SK-N-DZ (cell line): ENCODE measurements at places on chromosomes 4 and X.

GRCh38 chr4:88938138-88938537, 118.8 kb downstream of the FAM13A start:
- no peak for DNase-seq

- DNase-seq = no peak
These were observed 89.4 kb downstream of the EFNB1 start for GRCh38 chrX:68918202-68918601.

DNA sequence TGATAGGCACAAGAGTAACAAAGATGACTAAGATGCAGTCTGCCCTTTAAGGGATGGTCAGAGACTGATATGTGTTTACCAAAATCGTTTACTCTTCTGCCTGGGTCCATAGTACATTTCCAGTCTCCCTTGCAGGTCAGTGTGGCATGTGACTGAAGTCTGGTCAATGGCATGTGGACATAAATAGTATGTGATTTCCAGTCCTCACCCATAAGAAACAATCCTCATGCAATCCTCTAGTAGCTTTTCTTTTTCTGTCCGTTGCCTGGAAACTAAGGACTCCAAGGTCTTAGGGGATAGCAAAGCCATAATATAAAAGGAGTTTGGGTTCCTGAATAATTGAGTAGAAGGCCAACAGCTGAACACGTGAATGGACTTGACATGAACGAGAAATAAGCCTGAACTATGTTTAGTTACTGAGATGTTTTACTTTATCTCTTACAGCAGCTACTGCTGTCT, 1.1 kb downstream of the SLC9B2 start:
- peak; percentile 28 for DNase-seq

- DNase-seq = peak; percentile 4
These were observed 81.4 kb downstream of the FBXW7 start for GRCh38 chr4:152454398-152455011.

DNA sequence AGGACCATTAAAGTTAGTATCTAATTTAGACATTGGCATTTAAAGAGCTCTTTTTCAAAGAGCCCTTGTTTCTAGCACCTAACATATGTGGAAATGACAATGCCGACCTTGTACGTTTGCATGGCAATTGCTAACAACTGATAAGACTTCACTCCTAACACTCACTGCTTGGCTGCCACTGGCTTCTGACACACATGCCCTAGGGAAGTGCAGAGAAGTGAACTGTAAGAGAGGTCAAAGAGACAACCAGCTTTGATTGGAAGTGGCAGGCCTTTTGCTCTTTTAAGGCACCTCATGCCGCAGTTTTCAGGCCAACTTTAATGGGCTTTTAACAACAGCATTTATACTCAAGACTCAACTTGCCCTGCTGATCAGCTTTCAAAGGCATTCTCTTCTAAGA, 158.4 kb downstream of the RAB28 start:
- no peak for DNase-seq

DNA sequence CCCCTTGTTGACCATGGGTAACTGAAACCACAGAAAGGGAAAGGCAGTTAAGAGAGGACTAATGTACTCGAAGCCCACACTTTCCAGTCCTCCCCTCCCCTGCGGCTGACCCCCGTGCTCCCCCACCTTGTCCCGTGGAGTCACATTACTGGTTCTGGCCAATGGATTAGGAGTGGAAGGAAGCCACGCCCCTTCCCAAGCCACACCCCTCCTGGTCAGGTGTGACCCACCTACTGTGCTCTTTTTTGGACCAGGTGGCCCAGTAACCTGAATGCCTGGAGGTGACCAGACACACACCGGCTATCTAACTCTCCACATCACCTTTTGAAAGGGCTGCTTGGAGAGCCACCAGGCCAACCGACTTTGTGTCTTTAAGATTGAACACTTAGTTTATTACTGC, 109.3 kb upstream of the MSX1 start:
- DNase-seq = no peak

DNA sequence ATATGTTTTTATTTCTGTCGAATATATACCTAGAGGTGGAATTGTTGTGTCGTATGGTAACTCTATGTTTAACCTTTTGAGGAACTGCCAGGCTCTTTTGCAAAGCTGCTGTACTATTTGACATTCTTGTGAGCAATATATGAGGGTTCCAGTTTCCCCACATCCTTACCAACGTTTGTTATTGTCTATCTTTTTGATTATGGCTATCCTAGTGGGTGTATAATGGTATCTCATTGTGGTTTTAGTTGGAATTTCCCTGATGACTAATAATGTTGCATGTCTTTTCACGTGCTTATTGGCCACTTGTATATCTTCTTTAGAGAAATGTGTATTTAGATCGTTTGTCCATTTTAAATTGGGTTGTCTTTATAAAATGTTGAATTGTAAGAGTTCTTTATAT, 24.5 kb downstream of the REPS2 start:
- DNase-seq = no peak

DNA sequence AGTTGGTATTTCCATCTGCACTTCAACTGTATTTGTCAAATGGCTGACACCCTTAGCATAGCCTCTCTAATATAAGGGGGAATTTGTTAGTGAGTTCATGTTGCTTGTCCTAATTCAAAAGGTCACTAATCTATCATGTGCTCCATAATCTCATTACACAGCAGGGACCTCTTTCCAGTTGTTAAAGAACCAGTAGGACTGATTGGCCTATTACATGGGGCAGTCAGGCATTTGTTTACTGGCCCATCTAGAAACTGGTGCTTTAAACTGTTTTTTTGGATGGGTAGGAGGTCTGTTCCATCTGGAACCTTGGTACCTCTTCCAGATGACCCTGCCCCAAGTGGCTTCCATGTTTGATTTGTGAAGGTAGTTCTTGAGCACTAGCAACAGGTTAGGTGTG, 11.4 kb downstream of the ANK2 start:
- DNase-seq = peak; percentile 15

- no peak for DNase-seq
These were observed 112.7 kb downstream of the FAM53A start for GRCh38 chr4:1571165-1572009.

GRCh38 chr4:18608908-18609533, 587.5 kb upstream of the LCORL start:
- DNase-seq = no peak

GRCh38 chrX:1105671-1106419, 106.6 kb downstream of the CRLF2 start:
- DNase-seq = no peak

- DNase-seq = no peak
These were observed 667.4 kb upstream of the NDST4 start for GRCh38 chr4:115780835-115781234.

- no peak for DNase-seq
These were observed 352.8 kb upstream of the PABPC5 start for GRCh38 chrX:91081873-91082272.

GRCh38 chr4:153804722-153805121, 15.8 kb upstream of the SFRP2 start:
- DNase-seq = no peak

DNA sequence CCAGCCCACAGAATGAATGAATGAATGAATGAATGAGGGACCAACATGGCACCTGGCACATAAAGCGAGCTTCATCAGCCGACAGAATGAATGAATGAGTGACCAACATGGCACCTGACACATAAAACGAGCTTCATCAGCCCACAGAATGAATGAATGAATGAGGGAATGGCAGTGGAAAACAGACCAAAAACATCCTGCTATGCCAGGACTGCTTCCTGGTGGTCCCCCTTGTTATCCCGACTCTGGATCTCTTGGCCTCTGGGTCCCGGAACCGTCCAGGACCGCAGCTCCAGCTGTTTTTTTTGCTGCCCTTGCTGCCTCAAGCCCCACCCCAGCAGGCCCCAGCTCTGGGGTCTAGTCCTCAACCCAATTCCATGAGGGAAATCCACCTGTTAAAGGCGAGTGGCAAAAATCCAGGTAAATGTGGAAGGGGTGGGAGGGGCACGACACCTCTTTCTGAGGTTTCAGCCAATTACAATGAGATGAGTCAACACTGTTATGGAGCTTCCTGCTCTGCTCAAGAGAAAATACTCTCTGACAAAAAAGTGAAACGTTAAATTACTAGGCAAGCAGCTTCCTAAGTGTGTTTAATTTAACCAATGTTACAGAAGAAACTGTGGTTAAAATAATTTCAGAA, 72.0 kb upstream of the MTNR1A start:
- no peak for DNase-seq

DNA sequence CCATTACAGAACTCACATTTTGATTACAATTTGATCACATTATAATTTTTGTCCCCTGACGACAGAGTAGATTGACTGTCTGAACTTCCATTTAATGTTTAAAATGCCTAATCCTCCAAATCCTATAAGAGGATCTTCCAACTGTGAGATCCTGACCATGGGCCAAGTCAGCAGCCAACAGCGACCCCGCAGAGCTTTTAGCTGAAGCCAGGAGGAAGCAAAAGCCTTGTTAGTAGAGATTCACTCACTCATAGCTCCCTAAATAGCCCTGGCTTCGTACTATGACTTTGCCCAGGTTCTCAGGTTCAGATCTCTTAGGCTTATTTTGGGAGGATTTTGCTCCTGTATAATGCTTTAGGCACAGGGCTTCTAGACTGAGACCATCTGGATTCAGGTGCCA, 413.1 kb downstream of the NKX6-1 start:
- no peak for DNase-seq

GRCh38 chrX:44705817-44706551, 137.8 kb upstream of the DUSP21 start:
- no peak for DNase-seq
